ENCODE measurements at places on chromosomes 11 and 22.
A peak's percentile ranks its signal among the peaks of the same experiment; 100 is the strongest.

DNA sequence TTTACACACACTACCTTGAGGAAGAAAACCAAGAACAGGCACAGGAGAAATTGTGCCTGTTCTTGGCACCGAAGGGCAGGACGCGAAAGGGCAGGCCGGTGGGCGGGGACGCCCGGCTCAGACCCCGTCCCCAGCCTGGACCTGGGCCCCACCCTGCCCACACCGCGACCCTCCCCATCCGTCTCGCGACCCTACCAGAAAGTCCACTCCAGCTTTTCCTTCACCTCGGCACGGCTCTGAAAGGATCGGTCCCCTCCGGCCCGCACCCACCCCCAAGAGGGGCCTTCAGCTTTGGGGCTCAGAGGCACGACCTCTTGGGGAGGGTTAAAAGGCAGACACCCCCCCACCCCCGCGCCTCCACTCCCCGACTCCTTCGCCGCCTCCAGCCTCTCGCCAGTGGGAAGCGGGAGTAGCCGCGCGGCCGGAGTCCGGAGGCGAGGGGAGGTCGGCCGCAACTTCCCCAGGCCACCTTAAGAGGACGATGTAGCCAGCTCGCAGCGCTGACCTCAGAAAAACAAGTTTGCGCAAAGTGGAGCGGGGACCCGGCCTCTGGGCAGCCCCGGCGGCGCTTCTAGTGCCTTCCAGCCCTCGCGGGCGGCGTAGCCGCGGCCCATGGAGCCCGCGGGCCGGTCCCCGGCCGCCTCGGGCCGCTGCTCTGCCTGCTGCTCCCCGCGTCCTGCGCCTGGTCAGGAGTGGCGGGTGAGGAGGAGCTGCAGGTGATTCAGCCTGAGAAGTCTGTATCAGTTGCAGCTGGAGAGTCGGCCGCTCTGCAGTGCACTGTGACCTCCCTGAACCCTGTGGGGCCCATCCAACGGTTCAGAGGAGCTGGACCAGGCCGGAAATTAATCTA is 4.4 kb downstream of the SEC14L6 start:
- no peak for DNase-seq

- peak; percentile 81 for DNase-seq
These were observed 97.1 kb downstream of the CD44 start for GRCh38 chr11:35235936-35236666.

- peak; percentile 87 for DNase-seq
These were observed 7.5 kb downstream of the GP1BB start for GRCh38 chr22:19730655-19731360.

DNA sequence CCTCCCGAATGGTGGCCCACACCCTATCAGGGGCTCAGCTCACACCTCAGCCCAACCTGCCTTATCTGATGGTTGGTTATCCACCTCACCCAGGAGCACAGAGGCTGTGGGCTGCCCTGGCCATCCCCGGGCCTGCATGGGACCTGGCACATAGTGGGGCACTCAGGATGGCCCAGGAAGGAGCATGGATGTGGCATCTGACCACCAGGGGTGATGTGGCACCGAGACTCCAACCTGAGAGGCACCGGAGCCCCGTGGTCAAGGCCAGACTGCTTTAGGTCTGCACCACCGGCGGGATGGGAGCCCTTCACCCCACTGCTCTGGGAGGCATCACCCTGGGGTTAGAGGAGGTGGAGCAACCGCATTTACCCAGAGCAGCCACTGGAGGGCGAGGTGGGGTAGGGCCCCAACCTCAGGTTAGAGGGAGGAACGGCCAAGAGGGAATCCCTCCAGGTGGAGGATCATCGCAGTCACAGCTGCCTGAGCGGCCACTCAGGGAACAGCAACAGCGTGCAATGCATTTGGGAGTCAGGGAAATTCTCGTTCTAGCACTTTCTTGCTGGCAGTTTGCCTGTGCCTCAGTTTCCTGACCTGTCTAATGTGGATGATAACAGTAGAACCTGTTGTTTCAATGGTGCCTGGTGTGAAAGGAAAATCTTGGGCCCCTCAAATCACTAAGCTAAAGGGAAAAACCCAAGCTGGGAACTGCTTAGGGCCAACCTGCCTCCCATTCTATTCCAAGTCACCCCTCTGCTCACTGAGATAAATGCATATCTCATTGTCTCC is 52.9 kb upstream of the CARS1 start:
- peak; percentile 59 for DNase-seq

- no peak for DNase-seq
These were observed 32.2 kb downstream of the RPL3 start for GRCh38 chr22:39287076-39287725.

GRCh38 chr11:126438272-126438671 is 82.8 kb downstream of the ST3GAL4 start:
- no peak for DNase-seq

DNA sequence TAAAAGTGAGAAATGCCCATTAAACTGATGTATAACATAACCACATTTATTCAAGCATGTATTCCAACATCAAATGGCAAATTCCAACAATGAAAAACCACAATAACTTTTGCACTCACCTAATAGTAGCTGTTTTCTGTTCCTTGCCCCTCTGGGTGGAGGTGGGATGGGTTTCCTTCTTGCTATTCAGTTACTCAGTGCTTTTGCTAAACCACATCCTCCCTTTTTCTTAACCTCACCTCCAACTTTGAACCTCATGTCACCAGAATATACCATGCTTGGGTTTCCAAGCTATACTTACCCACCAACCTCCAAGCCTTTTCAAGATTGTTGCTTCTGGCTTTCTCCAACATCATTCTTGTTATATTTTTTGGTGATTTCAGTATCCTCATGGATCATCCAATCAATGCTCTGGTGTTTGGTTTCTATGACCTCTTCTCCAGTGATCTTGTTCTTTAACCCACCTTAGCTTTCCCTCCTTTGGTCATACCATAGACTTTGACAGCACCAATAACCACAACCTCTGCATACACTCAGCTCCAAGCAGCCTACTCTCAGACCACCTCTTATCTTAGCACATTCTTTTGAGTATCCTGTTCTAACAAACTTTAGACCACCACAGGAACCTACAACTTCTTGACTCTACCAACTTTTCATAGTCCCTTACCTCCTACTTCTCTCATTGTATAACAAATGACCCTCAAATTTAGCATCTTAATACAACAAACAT is 3.2 kb upstream of the CCDC15 start:
- DNase-seq, result peak; percentile 75

GRCh38 chr11:12045914-12046635 is 37.6 kb upstream of the DKK3 start:
- DNase-seq, result no peak

GRCh38 chr11:5631417-5631816 is 6.6 kb downstream of the TRIM34 start:
- DNase-seq, result no peak

GRCh38 chr11:71948314-71949027 is 19.6 kb downstream of the RNF121 start:
- peak; percentile 14 for DNase-seq

GRCh38 chr22:26236991-26237390 is 67.7 kb downstream of the SEZ6L start:
- no peak for DNase-seq

DNA sequence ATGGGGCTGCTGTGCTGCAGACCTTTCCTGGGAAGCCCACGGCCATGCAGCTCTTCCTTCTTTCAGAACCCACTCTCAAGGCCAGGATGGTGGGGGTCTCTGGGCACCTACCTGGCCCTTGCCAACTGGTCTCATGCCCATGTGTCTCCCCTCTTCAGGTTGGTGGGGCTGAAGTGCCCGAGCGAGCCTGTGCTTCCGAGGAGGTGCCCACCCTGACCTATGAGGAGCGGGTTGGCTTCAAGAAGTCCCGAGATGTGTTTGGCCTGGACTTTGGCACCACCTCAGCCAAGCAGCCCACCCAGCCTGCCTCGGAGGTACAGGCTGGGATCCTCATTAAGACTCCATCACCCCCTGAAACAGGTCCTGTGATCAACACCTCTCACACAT is 9.9 kb downstream of the THAP7 start:
- DNase-seq, result no peak

GRCh38 chr11:108218455-108218854 is 4.0 kb downstream of the NPAT start:
- DNase-seq, result no peak

GRCh38 chr22:39589875-39590274 is 19.3 kb downstream of the CACNA1I start:
- no peak for DNase-seq

DNA sequence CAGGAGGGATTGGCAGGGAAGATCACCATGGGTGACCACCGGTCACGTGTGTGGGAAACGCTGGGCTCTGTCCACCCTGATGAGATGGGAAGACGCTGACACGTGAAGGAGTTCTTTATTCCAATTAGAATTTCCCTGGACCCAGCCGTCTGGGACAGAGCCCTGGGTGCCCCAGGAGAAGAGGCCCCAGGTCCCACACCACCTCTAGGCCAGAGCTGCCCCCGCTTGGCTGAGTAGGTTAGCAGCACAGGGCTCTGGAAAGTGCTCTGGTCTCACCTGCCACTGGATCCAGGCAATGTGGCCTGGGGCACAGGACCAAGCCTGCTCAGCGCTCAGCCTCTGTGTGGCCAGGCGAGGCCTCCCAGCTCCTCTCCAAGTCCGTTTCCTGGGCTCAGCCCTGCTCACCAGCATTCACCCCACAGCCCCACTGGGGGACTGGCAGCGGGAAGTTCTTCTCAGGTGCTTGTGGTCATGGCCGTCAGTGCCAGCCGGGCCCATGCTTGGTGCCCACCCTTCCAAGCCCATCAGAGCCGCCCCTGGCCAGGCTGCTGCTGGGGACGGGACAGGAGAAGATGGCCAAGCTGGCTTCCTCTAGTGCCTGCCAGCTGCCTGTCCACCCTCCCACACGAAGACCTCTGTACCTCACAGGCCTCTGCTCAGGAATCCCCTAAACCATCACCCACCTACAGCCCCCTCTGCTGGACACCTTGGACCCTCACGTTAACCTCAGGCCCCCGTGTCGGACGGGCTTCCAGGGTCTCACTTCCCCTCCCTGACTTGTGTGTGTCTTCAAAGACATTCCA is 62.5 kb upstream of the FGF3 start:
- DNase-seq, result no peak

- DNase-seq, result no peak
These were observed 39.6 kb upstream of the CTTN start for GRCh38 chr11:70358753-70359152.

GRCh38 chr22:33806191-33806590 is 114.1 kb downstream of the LARGE1 start:
- no peak for DNase-seq

- DNase-seq, result no peak
These were observed 24.5 kb upstream of the GNB1L start for GRCh38 chr22:19879246-19879570.

- no peak for DNase-seq
These were observed 102.3 kb upstream of the DRD2 start for GRCh38 chr11:113577356-113578032.

DNA sequence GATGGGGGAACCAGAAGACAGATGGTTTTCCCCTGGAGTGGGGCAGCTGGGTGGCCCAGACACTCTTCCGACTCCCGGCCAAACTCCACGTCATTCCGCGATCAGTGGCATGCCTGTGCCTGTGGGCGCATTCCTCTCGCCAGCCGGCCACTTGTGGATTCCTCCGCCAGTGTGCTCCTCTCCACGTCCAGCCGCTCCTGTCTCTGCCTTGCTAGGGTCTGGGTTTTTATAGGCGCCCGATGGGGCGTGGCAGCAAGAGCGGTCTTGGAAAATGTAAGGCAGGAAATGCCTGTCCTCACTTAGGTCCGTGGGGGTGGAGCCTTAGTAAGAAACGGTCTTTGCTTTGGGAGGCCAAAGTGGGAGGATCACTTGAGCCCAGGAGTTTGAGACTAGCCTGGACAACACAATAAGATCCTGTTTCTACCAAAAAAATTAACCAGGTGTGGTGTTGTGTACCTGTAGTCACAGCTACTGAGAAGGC is 81.6 kb upstream of the SEPTIN5 start:
- no peak for DNase-seq

- DNase-seq, result no peak
These were observed 13.6 kb downstream of the BLID start for GRCh38 chr11:122102426-122102825.

DNA sequence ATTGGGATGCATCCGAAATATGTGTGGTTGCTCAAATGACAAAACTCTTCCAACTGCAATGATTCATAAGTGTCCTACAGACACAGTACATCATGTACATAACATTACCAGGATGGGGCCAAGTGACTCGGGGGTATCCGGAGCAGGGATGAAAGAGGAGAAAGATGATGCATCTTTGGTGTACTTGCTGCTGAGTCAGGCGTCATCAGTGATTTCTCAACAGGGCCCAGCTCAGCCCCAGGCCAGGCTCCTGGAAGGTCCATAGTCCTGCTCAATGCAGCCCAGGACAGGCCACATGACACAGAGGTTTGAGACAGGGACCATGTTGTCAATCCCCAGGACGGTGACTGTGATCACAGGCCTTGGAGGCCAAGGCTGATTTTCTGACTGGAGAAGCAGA is 59.3 kb downstream of the GGTLC2 start:
- DNase-seq, result no peak

GRCh38 chr11:34313099-34313517 is 44.7 kb downstream of the ABTB2 start:
- DNase-seq, result peak; percentile 50

GRCh38 chr11:44886790-44887140 is 63.9 kb downstream of the TP53I11 start:
- DNase-seq, result no peak

DNA sequence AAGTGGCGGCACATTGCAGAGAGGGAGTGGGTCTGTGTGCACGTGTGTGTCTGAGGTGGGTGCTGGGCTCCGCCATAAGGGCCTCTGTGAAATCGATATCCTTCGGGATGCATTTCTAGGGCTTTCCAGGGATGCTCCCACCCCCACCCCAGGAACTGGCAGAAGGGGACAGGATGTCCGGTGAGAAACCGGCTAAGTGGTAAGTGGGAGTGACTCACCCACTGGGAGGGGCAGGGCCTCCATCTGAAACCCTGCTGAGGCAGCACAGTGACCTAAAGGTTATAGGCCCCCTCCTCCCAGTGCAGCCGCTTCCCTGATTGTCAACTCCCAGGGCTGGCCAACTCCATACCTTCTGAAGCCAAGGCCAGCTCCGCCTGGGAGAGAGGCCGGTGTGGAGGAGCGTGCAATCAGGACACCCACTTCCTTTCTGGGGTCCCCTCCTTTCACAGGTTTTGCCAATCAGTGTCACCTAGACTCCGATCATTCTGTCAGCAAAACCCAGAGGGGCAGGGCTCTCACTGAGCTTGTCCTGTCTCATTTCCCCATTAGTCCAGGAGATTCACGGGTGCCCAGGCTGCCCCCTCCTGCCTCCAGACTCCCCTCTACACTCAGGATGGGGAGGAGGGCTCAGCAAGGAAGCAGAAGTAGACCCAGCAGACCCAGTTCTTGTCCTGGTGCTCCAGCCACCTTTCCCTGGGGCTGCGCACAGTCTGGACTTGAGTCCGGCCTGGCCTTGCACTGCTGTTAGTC is 44.5 kb downstream of the NECTIN1 start:
- DNase-seq, result no peak

GRCh38 chr11:26712497-26712896 is 9.4 kb downstream of the SLC5A12 start:
- no peak for DNase-seq

DNA sequence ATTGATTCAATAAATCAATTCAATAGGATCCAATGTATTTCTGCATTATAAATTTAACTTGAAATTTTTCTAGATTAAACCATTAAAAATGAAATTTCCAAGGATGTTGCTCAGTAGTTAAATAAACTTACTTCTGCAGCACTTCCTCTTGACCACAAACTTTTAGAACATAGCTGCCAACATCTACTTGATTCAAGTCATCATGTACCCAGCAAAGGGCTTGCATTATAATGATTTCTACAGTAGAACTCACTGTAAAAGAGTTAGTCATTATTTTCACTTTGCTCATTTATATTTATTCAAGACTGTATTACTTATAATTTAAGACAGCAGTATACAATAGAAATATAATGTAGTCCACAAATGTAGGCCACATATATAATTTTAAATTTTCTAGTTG is 59.2 kb downstream of the PIK3C2A start:
- DNase-seq, result no peak
